ENCODE measurements at places on chromosomes 12 and 14.

DNA sequence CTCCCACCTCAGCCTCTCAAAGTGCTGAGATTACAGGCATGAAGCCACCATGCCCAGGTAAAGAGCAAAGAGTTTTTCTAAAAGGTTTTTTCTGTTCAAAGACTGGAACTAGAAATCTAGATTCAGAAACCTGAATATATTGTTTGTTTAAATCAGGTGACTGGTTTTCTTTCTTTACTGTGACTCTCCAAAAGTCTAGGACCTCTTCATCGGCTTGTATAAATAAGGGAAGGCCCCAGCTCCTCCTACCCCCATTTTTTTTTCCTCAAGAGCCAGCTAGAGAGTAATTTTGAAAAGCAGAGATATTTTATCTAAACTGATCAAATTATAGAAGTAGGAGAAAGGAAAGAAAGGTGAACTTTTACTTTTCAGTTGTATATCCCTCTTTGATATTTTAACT is 48.0 kb downstream of the TMEM116 start:
- DNase-seq = no peak

DNA sequence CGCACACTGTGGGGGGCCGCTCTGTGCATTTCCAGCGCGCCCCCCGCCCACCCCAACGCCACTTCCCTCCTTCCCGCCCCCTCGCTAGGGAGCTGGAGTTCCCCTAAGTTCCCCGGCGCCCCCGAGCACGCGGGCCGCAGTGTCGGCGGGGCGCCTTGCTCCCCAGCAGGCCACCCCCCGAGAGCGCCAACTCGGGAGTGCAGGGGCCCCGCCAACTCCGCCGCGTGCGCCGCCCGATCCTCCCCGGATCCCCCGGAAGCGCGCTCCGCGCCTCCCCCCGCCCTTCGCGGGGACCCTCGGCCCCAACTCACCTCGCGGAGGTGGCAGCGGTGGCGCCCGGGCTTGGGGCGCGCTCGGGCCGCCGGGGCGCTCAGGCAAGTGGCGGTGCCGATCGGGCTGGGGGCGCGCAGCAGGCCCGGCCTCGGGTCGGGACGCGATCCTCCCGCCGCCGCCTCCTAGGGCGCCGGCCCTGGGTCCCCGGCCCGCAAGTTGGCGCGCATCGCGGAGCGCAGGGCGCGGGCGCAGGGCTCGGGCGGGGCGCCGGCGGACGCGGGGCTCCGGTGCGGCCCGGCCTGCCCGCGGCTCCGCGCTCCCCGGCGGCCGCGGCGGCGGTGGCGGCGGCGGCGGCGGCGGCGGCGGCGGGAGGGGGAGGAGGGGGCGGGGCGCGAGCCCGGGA is at the start of gene NCOR2:
Gene NCOR2 (minus strand): TSS at position 616 of the 676 bp plus-strand sequence. CDS start 72,361 bp downstream, outside the sequence.
- peak; percentile 42 for DNase-seq

DNA sequence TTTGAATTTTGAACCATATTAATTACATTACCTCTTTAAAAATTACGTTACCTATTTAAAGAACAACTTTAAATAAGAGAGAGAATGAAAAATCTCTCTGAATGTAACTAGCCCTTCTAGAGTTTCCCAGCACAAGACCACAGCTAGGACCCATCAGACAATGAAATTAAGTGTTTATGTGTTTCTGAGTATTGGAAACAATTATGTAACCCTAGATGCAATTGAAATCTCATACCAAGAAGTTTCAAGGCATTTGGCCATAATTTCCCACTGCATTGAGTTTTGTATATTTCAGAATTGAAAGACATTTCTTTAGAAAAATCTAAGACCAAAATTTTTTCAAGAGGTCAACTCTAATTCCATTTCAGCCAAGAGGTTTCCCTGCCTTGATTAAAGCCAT is 47.1 kb downstream of the SERPINA3 start:
- DNase-seq = no peak

GRCh38 chr12:63978519-63978918 is 134.0 kb downstream of the SRGAP1 start:
- no peak for DNase-seq

DNA sequence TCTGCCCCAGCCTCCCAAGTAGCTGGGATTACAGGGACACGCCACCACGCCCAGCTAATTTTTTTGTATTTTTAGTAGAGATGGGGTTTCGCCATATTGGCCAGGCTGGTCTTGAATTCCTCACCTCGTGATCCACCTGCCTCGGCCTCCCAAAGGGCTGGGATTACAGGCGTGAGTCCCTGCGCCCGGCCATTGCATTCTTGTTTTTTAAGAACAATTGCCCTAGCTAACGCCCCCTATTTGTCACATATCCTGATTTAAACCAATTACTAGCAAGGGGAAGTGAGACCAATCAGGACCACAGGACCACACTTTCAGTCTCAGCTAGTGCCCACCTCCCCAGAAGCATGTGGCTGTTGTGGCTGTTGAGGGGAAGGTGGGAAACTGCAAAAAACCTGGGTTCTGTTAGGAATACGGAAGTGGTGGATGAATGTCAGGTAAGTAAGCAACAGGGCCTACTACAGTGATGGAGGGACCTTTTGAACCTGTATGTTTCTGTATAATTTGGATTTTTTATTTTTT is 37.8 kb upstream of the NFYB start:
- DNase-seq = no peak

DNA sequence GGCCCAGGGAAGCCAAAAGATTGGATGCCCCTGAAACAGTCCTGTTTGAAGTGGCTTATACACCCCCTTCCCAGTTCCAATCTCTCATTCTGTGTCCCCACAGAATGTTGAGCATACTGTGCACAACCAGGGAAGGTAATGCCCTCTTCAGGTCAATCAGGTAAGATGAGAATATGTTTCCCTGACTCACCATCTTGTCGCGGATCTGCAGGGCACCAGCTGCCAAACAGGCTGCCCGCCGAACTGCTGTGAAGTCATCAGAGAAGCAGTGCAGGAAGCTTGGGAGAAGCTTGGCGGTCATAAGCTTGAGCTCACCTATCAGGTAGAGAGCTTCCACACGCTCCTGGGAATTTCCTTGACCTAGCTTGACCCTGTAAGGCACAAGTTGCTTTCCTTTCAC is 9.6 kb downstream of the RIOX1 start:
- DNase-seq = no peak

GRCh38 chr12:55736780-55737580 is 5.9 kb upstream of the GDF11 start:
- no peak for DNase-seq

DNA sequence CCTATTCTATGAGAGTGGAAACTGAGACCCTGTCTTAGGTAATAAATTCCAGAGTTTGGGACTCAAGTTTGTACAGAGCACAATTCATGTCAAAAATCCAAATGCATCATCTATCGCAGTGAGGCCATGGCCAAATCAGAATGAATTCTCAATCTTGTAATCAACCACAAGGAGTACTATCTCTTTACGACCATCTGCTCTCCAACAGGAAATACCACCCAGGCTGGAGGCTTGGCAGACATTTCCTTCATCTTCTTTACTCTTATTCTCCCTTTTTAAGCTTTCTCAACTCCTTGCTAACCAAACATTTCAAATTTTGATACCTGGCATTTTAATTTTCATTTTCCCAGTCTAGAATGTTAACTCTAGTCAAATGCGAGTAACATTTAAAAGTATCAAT is 32.7 kb upstream of the RNU6-7 start:
- DNase-seq = no peak

DNA sequence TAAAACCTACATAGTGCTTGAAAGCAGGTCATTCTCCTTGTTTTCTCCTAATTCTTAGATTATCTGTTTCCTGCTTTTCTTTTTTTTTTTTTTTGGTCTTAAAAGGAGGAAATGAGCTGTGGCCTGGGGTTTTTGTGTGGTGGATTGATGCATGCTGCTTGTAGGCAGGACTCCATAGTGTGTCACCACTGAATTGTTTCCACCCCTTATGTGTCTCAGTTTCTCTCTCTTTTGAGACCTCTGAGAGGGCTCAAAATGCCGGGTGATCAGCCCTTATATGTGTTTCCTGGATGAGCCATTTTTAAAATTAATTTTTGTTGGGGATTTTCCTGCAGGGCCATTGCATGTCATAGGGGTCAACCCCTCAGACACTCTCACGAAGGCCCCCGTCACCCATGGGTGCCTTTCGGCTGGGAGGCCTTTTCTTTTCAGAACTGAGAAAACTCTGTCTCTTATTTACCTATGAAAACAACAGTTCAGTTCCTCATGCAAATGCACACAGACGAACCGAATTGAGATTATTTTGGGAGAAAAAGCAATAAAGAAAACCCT is 32.0 kb upstream of the LRRK2 start:
- no peak for DNase-seq

GRCh38 chr12:10612984-10613348 is 443 bp downstream of the MAGOHB start:
- no peak for DNase-seq

DNA sequence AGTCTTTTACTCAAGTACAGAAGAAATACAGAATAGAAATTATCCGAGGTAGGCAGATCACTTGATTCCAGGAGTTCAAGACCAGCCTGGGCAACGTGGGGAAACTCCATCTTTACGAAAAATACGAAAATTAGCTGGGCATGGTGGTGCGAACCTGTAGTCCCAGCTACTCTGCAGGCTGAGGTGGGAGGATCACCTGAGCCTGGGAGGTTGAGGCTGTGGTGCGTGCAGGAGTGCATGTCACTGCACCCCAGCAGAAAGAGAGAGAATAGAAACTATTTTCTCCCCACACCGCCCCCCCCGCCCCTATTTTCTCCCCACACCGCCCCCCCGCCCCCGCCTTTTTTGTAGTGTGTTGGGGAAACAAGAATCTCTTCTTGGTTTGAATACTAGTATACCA is 2.2 kb downstream of the DNM1L start:
- DNase-seq = no peak

- DNase-seq = no peak
These were observed 7.5 kb downstream of the KLRG1 start for GRCh38 chr12:8996682-8997405.

GRCh38 chr12:15272376-15272775 is 49.9 kb upstream of the PTPRO start:
- DNase-seq = no peak

GRCh38 chr12:105738051-105738450 is 400.7 kb downstream of the NUAK1 start:
- no peak for DNase-seq

DNA sequence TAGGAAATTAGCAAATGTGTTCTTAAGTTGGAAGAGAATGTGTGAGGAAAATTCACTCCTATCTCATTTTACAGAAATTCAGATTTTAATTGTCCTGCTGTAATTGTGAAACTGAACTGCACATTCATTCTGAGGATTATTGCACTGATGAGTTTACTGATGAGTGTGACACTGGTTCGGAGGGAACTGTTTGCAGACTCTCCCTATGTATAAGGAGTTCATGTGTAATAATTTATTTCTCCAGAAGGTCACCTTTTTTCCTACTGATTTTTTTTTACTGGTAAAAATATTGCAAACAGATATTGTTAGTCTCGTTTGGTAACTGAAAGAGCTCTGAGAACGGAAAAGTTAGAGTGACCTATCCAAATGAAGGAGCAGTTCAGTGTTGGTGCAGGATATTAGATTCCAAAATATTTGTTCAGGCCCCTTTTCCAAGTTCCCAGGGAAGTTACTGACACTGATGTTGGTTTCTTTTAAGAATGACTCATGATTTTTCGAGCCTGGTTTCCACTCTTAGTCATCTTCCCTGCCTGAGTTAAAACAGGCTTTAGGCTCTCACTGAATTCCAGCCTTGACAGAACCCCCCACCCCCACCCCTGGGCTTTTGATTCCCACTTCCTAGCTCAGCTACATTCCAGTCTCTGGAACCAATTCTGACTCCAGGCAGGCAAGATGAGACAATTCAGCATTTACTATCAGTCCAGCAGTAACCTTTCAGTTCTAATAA is 18.4 kb downstream of the ANO6 start:
- no peak for DNase-seq

DNA sequence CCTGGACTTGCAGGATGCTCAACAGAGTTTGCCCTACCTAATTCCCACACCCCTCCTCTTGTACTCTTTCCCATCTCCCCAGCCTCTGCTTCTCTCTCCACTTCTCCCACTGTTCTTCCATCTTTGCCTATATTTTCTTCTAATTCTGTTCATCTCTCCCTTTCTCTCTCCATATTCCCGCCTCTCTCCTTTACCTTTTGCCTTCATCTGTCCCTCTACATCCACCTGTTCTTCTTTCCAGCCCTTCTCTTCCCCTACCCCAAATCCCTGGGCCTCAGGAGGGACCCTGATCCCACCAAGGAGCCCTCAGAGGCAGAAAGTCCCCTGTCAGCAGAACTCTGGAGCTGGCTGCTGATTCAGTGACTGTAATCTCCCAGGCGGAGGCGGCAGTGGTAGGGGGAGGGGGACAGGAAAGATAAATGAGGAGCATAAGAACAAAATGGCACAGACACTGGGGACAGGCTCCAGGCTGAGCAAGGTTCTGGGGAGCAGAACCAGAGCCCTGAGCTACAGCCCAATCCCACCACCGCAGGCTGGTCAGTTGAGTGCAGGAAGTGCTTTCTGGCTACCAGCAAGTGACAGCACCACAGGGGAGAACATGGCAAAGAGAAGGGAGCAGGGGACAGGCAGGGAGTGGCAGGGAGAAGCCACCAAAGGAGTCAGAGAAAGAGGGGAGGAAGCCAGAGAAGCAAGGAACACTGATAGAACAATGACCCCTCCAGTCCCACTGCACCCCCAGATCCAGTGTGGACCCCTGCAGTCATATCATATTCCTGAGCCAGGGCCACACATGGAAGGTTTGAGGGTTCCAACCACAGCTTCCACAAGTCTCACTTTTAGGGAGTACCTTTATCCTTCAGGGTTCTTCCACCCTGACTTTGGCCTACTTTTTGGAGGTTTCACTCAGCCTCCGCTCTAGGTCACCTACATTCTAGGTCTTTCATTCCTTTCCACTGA is 27.0 kb downstream of the SMUG1 start:
- DNase-seq = no peak

GRCh38 chr12:95073698-95074520 is 491 bp upstream of the NR2C1 start:
- no peak for DNase-seq

GRCh38 chr14:52845081-52845480 is 53.7 kb upstream of the GNPNAT1 start:
- no peak for DNase-seq

- peak; percentile 41 for DNase-seq
These were observed 43.9 kb downstream of the CCDC88C start for GRCh38 chr14:91373591-91374254.

DNA sequence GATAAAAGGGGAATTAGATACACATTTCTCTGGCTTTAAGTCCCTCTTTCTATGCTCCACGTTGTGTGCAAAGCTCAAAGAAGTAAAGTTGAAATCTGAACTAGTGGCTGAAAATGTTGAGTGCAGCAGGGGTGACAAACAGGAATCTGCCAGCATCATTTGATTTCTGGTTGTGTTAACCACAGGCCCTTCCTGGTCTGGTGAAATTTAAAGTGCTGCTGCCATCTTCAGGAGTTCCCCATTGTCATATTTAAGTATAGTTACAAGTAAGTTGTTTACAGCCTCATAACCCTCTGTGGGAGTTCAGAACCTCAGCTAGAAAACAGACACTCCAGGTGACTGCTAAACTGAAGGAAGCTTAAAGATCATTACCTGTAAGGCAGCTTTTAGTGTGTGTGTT is 90.9 kb upstream of the CCDC196 start:
- no peak for DNase-seq

- DNase-seq = no peak
These were observed 458.4 kb upstream of the SYT1 start for GRCh38 chr12:78406213-78406612.

Measured in activated CD4-positive, CD25-positive, alpha-beta regulatory T cell (primary cell).